ENCODE measurements at places on chromosomes 1 and 21. TPM values are rescaled to one million over a fixed set of nuclear protein-coding genes. Genes with fewer than 3 reads are reported as not detected.

The COL18A1 gene
- polyA plus RNA-seq, result 34.3 TPM

The LAMC1 gene
- 41.0 TPM for polyA plus RNA-seq

The RAD54L gene
- 9.7 TPM for polyA plus RNA-seq

The ZNF593OS gene
- 0.50 TPM for polyA plus RNA-seq

The OSCP1 gene
- polyA plus RNA-seq, result 1.4 TPM

The MIXL1 gene
- not detected for polyA plus RNA-seq

The S100A14 gene
- 496 TPM for polyA plus RNA-seq

The FMOD gene
- polyA plus RNA-seq, result 0.89 TPM

The ALX3 gene
- 0.09 TPM for polyA plus RNA-seq

The LCK gene
- polyA plus RNA-seq, result 4.0 TPM

The CATSPERE gene
- polyA plus RNA-seq, result not detected

The CFHR5 gene
- polyA plus RNA-seq, result not detected

The RAB4A gene
- polyA plus RNA-seq, result 63.9 TPM

The MYOC gene
- polyA plus RNA-seq, result 2.0 TPM

The STXBP3 gene
- polyA plus RNA-seq, result 29.1 TPM

The VANGL2 gene
- polyA plus RNA-seq, result 0.27 TPM

The SLC5A9 gene
- 188 TPM for polyA plus RNA-seq

The RGSL1 gene
- polyA plus RNA-seq, result not detected

The NFIA gene
- polyA plus RNA-seq, result 1.6 TPM

The STIL gene
- 5.0 TPM for polyA plus RNA-seq

The LRRN2 gene
- polyA plus RNA-seq, result not detected

The GLMP gene
- 70.0 TPM for polyA plus RNA-seq

The UBE2U gene
- not detected for polyA plus RNA-seq

The OR2T12 gene
- not detected for polyA plus RNA-seq

The CRP gene
- polyA plus RNA-seq, result not detected

The TMIGD3 gene
- polyA plus RNA-seq, result 2.7 TPM

The CLEC20A gene
- 0.10 TPM for polyA plus RNA-seq

The TMOD4 gene
- polyA plus RNA-seq, result not detected

The IL22RA1 gene
- 29.1 TPM for polyA plus RNA-seq

The CGN gene
- polyA plus RNA-seq, result 286 TPM

The C1orf210 gene
- polyA plus RNA-seq, result 69.8 TPM

The BACE2 gene
- polyA plus RNA-seq, result 14.1 TPM

The APH1A gene
- polyA plus RNA-seq, result 193 TPM

The IER5 gene
- polyA plus RNA-seq, result 5.1 TPM

The C4BPA gene
- polyA plus RNA-seq, result 0.07 TPM

The CNKSR1 gene
- 16.1 TPM for polyA plus RNA-seq

The KRTAP19-3 gene
- not detected for polyA plus RNA-seq

The RGS16 gene
- polyA plus RNA-seq, result 1.3 TPM

The IGSF5 gene
- polyA plus RNA-seq, result 0.45 TPM

The RUNX3 gene
- 5.0 TPM for polyA plus RNA-seq

The SLAMF6 gene
- 1.4 TPM for polyA plus RNA-seq

The KPRP gene
- polyA plus RNA-seq, result not detected

The EFNA1 gene
- polyA plus RNA-seq, result 166 TPM

The PFKL gene
- 138 TPM for polyA plus RNA-seq

The PPIAL4G gene
- polyA plus RNA-seq, result 0.04 TPM

The AMY1A gene
- polyA plus RNA-seq, result not detected

The LRRC39 gene
- polyA plus RNA-seq, result 0.34 TPM

The TNFRSF9 gene
- 0.13 TPM for polyA plus RNA-seq

The CDC20 gene
- 3.8 TPM for polyA plus RNA-seq

The NCF2 gene
- 4.9 TPM for polyA plus RNA-seq

The LCE1A gene
- polyA plus RNA-seq, result not detected

The CD1B gene
- not detected for polyA plus RNA-seq

The ANKRD45 gene
- not detected for polyA plus RNA-seq

The CRNN gene
- 2.7 TPM for polyA plus RNA-seq

The RIPPLY3 gene
- polyA plus RNA-seq, result 0.21 TPM

The S100A12 gene
- polyA plus RNA-seq, result 2.8 TPM
